ENCODE measurements at places on chromosomes 2 and 18.
A peak's percentile ranks its signal among the peaks of the same experiment; 100 is the strongest.

DNA sequence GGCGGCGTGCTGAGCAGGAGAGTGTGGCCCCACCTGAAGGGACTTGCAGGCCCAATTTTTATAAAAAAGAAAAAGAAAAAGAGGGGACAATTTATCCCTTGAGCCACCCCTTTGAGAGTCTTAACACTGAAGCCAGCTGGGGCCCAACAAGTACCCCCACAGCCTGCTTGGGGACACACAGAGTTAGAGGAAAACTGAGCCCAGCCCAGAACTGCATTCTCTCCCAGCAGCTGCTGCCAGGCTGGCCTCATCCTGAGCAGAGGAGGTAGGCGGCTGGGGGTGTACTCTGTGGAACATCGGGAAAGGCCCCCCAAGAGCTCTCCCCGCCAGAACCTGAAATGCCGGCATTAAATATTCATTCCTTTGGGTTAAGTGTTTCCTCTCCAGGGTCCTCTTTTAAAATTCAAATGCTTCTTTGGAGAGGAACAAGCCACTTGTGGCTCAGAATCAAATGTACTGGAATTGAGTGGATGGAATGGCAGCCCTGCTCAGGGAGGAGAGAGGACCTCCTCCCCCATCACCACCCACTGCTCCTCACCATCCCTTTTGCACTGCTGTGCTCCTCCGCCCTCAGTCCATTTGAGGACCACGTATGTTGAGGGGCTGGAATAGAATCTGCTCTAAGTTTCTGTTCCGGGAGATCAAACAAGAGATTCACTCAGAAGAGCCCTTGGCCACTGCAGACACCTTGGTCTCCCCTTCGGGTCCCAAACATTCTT is 45.6 kb downstream of the C1QL2 start:
- no peak for DNase-seq

- DNase-seq = peak; percentile 35
These were observed at the start of gene EXOC6B for GRCh38 chr2:72825257-72826155. Gene EXOC6B (minus strand): TSS chr2:72826033.

DNA sequence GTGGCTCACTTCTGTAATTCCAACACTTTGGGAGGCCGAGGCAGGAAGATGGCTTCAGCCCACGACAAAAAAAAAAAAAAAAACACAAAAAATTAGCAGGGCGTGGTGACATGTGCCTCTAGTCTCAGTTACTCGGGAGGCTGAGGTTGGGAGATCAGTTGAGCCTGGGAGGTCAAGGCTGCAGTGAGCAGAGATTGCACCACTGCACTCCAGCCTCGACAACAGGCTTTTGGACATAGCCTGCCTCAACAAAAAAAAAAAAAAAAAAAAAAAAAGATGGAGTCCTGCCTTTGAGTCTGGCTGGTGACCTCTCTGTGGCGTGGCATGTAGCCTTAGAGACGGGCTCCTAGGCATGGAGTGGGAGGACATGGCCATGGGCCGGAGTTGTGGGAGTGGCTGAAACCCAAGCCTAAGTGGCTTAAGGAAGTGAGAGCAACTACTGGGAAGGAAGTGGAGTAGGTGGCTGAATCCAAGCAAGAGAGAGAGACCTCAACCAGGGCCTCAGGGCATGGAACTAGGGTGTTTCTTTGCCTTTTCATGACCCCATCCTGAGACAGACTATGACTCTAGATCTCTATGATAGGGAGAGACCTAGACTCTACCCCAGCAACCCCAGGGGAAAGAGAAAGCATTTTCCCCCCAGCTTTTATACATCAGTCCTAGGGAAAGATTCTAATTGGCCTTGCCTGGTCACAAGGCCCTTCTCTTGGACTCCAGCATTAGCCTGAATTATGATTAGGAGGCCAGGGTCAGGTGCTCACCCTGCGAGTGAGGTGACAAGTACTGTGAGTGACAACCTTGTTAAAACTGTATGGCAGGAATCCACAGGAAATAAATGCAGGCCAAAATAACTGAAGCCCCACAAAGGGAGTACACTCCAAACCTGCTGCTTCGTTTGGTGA is 34.2 kb downstream of the NPAS2 start:
- DNase-seq = no peak

- no peak for DNase-seq
These were observed 253.5 kb downstream of the DCDC2C start for GRCh38 chr2:3956892-3957291.

GRCh38 chr2:9236867-9237266 is 30.3 kb downstream of the ASAP2 start:
- no peak for DNase-seq

DNA sequence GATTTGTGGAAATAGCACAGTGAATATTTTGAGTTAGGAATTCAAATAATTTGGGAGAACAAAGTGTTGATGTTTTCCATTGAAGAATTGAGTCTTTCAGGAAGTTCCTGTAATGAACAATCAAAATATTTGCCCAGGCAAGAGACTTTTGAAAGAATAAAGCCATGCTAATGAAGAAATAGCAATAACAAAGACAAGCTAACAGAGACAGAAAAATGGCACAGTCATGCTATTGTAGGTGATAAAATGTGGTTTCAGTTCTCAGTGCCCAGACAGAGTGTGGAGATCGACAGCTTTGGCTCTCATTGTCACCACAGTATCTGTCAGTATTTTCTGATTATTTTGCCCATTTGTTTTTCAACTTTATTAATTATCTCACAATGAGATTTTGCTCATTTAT is 490.8 kb upstream of the PIK3C3 start:
- DNase-seq = no peak

GRCh38 chr18:30903566-30903965 is 139.0 kb downstream of the DSC3 start:
- peak; percentile 86 for DNase-seq

DNA sequence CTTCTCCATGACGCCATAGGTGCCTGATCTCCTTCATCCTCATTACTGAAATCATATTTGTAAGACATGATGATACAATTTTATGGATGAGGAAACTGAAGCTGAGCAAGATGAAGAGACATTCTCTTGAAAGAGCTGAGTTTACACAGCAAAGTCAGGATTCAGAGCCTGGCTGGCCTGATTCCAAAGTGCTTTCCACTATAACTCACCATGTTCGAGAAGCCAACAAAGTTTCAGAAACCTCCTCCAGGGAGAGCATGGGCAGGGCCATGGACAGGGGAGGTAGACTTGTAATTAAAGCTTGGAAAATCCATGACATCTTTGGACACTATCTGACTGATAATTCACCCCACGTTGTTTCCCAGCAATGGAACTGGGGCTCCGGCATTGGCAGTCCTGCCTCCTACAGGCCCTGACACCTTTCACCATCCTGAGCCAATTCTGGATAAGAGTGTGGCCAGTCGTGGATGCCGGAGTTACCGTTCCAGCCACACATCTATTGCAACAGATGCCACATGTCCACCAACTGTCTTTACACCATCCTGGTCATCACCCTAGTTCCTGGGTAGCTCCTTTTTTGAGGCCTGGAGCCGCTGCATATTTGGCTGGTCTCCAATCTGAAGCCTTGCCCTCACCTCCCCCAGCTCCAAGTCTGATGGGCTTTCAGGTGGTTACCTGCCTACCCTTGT is 85.0 kb upstream of the PPP1CB start:
- DNase-seq = no peak

DNA sequence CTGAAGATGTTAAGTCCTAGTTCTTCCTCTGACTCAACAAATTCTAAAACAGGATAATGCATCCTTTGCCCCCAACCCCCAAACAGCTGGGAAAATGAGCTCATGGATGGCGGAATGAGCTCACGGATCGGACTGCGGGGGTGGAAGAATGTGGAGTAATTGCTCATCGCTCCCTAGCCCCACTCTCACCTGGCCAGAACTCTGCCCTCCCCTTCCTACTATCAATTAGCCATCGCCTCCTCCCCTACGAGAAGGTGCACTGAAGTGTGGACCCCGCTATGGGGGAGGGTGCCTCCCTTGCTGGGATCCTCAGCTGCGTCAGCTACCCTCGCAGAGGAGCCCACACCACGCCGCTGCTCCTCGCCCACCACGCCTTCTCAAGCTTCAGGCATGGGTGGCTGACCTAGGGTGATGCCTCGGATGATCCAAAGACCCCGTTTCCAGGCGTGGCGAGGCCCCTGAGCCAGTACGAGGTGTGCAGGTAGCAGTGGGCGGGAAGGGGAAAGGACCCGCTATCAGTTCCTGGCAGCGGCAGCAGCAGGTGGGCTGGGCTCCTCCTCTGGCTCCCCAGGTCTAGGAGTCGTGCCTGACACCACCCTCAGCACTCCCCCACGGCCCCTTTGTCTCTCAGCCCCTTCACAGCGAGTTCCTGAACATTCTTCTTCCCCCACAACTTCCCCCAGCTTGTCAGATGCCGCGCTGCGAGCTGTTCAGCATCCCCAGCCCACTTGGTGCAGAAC is 82.1 kb upstream of the POMC start:
- peak; percentile 78 for DNase-seq

DNA sequence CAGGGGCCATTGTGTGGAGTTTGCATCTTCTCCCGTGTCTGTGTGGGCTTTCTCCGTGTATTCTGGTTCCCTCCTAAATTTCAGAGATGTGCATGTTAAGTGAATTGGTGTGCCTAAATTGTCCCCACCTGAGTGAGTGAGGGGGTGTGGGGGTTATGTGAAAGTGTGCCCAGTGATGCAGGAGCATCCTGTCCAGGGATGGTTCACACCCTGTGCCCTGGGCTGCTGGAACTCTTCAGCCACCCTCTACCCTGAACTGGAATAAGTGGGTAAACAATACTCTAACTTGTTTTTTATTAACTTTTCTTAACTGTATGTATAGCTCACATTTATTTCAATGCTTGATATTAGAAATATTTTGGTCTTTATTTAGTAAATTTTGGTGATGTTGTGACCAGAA is 56.0 kb downstream of the UBE2E3 start:
- no peak for DNase-seq

- no peak for DNase-seq
These were observed 307.1 kb downstream of the OSR1 start for GRCh38 chr2:19051203-19051831.

DNA sequence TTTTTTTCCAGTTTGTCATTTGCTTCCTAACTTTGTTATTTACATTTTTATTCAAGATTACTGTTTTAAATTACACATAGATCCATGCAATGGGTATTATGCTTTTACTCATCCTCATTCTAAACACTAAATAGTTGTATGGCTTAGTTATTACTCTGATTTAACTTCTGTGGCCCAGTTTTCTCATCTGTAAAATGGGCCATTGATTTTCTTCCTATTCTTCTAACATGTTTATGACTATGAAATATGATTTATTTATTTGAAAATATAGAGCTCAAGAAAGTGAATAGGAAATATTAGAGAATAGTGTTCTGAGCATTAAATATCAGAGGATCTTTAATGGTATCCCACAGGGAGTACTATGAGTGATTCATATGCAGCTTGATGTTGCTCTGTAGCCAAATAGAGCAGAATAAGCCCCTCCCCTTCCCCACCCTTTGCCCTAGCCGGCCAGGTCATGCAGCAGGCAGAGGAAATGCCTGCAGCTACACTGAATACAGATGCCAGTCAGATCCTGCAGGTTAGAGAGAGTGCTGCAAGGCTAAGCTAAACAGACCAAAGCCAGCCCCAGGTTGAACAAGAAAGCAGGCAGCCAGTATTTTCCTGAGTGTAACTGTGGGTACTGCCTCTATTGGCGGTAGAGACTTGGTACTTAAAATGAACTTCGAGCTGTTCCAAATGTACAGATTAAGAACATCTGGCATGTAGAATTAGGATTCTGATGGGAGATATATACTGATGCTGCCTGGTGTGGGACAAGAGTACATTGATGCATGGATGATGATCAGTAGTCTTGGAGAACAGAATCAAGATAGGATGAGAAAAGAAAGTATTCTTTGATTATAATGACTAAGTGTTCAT is 11.7 kb upstream of the ACYP2 start:
- no peak for DNase-seq

DNA sequence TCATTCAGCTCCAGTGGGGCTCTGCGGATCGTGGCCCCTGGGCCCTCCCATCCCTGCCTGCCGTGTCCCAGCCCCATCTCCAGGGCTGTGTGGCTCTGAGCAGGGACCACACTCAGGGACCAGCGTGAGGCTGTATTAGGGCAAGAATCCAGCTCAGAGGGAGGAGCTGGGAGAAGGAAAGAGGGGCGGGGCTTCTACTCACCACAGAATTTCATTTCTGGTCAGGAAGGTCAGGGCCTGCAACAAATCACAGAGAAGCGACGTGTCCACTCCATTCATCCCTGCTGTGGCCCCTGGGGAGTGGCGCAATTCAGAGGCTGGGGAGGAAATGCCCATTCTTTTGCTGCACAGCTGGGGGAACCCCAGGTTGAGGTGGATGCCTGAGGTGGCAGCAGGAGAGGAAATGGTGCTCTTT is 828 bp downstream of the CIB4 start:
- no peak for DNase-seq

DNA sequence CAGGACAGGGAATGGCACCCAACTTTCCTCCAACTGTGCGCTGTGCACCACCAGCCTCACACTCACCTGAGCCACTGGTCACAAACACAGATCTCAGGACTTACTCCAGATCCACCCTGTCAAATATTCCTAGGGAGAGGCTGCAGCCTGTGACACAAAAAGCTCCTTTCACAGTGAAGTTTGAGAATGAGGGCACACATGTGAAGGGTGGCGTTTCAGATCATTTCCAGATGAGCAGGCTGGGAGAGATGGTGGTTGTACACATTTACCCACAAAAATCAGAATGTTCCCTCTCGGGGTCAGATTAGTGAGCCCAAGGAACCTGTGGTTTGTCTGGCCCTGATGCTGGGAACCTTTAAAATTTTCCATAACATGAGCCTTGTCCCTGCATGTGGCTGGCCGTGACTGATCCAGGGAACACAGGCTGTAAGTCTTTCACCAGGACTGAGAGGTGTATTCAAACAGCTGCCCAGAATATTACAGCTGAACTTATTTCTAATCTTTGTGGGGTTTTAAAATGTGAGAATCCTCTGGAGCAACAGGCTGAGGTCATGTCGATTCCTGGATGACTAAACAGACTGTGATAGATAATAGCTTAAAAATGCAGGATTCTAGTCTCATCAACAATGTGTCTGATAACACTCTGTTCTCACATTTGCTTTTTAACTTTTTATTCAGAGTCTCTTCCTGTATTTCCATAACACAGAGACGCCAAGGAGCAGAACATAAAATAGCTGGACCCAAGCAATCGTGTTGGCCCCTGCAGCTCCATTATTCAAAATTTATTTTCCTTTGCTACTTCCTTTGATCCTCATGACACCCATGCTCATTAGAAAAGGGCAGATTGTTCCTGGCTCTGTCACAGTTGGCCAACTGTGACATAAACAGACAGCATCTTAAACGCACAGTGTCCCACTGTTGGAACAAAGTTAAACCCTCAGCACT is 35.5 kb downstream of the IL1R2 start:
- DNase-seq = peak; percentile 63

- DNase-seq = no peak
These were observed 18.9 kb downstream of the NCAPH start for GRCh38 chr2:96354492-96354891.

GRCh38 chr2:73232403-73233153 is 461 bp downstream of the PRADC1 start:
- no peak for DNase-seq

DNA sequence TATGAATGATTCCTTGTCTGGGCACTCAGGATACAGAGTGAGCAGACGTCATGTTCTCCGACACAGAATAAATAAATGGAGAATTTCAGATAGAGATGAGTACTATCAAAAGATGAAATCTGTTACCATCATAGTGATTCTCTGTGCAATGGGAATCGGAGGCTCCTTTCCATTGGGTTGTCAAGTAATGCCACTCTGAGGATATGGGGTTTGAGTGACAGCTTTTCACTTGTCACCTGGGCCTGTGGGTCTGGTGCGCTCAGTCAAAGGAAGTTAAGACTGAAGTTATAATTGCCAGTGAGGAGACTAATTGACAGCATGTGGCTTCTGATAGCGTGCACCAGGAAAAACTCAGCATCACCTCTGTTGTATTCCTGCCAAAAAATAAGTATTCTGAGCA is 387.2 kb downstream of the SOX11 start:
- DNase-seq = no peak
